Fibroblast of skin of abdomen (primary cell): ENCODE measurements at places on chromosomes 3 and 15.

GRCh38 chr3:186551387-186551786, 7.2 kb upstream of the CRYGS start:
- DNase-seq = no peak

DNA sequence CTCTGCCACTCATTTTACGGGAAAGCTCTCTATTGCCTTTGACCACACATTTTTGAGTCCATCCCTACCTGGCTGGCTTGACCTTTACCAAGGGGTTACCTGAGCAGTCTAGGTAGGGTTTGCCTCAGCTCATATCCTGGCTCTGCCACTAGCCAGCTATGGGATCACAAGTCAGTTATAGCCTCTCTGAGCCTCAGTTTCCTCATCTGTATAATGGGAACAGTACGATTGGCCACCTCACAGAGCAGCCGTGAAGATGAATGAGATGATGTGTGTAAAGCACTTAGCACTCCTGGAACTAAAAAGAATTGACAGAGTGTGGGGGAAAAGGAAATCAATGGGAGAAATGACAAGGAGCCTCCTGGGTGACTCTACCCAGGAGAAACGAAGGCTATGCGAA, 28.0 kb downstream of the SPATA12 start:
- DNase-seq = no peak

DNA sequence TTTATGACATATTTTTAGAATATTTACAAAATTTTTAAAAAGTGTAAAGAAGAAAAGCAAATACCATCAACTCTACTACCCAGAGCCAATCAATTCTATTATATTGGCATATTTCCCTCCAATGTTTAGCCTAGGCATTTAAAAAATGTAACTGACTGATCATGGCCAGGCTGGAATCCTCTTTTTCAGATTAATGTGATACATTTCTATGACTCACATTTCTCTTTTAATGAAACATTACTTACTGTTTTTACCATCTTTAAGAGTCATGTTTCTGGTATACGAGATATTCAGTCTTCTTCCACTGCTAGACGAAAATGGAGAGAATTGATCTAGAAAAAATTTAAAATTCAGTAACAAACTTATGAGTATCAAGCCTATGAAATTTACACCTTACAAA, 53.4 kb upstream of the DCUN1D1 start:
- peak; percentile 75 for DNase-seq

DNA sequence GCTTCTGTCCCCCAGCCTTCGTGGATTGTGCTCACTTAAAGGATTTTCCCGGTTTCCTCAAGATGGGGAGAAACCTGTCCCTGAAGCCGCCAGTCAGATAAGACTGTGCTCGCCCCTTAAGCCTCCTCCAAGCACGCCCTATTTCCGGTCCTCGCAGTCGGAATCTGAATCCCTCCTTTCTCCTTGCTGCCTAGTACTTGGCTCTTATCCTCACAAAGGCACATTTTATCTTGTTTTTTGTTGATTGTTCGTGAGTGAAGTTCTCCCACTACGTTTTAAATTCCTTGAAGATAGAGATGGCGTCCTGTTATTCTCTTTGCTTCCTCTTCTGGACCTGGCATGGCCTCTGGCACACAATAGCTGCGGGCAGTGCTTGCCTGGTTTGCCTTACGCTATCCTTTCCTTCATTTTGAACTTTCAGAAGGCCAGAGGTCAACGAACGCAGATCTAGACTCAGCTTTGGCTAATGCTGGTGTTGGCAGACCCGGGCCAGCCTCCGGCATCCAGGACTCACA, 1.7 kb downstream of the CLDN11 start:
- peak; percentile 57 for DNase-seq

- DNase-seq = peak; percentile 8
Measured at GRCh38 chr3:126394179-126394976, at the start of gene CFAP100. TSS of gene CFAP100 (plus strand) at chr3:126394909. CDS start at chr3:126396001, 1,092 bp downstream.

- DNase-seq = no peak
Measured at GRCh38 chr3:29285471-29286071, 4.7 kb downstream of the RBMS3 start.

- DNase-seq = no peak
Measured at GRCh38 chr3:156455839-156456238, 99.1 kb downstream of the SSR3 start.

DNA sequence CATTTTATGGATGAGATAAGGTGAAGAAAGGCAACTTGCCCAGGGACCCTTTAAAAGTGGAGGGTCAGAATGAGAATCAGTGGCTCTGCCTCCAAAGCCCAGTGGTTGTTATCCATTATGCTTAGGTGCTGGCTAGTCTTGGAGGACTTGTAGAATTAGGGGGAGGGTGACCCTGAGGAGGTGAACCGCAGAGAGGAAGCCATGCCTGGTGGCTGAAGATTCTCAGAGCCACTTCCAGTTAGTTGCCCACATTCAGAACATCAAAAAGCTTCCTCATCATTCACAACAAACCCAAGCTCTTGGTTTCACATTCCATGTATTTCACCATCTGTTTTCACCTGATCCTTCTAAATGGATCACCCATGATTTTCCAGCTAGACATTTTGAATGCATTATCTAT, 11.2 kb downstream of the EBLN2 start:
- no peak for DNase-seq

DNA sequence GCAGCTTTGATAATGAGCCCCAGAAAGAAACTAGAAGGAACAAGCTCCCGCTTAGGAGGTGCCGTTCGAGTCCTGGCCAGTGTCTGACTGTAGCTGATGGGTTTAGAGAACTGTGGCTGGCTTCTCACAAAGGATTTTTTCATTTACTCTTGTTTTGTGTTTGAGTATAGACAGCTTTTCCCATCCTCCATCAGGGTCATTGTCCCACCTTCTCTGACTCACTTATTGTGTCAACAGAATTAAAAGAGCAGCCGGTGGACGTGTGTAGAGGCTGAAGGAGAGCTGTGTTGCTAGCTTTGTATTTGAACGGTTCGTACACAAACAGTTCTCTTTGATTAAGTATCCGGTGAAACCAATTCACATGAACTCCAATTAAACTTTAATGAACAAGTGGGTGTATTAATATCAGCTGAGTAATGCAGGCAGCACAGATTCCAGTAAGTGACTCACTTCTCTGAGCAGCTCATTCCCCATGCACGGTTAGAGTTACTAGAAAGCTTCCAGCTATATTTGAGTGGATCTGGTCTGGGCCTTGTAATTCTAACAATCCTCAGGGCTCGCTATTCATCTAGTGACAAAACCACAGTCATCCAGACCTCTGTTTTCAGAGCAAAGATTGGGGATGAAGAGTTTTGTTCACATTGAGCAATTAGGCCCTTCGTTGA, 141.0 kb downstream of the LPP start:
- DNase-seq = peak; percentile 97

GRCh38 chr3:71285086-71285485, 298.4 kb downstream of the FOXP1 start:
- DNase-seq = peak; percentile 36

GRCh38 chr15:56040081-56041035, 46.9 kb upstream of the NEDD4 start:
- DNase-seq = peak; percentile 97

DNA sequence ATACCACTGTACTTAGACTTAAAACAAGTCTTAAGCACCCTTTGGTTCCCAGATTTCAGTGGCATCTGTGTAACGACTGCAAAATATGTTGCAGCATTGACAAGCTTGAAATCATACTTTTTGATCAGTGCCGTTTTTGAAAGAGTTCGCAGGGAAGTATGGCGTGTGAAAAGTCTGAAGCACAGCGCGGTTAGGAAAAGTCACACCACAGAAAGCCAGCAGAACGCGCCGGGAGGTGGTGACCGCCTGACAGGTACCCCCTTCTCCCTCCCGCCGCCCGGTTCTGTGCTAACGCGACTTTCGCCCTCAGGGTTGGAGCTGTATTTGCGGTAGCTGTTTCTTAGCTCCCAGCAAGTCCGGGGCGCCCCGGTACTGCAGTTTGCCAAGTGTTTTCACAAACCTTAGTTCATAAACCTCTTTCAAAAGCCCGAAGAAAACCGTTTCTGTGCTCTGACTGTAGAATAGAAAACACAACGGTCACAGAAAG, 481 bp upstream of the CRYBG3 start:
- no peak for DNase-seq

DNA sequence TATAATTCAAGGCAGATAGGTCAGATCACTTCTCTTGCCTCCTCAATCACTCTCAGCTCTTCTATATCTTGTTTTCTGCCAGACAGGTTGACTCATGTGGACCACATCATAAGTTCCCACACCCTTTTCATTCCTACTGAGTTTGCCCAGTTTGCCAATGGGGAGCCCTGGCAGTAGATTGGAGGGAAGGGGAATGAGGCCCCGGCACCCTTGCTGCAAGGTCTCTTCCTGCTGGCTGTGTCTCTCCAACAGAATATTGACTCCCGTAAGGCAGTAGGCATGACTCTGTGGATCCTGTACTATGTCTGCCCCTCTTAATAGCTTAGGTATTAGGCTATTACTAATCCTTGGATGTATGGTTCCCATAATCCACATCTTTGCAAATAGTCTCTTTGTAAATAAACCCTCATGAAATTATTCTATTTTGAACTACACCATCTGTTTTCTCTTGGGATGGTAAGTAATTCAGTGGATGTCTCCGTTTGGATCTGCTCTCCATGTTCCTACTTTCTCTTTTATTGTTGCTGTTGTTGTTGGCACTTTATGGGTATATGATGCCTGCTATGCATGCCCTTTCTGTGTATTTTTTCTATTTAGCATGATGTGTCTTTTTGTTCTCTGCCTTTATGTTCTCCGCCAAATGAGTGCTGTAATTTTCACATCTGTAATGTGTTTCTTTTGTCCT, 65.5 kb upstream of the DCBLD2 start:
- DNase-seq = no peak

DNA sequence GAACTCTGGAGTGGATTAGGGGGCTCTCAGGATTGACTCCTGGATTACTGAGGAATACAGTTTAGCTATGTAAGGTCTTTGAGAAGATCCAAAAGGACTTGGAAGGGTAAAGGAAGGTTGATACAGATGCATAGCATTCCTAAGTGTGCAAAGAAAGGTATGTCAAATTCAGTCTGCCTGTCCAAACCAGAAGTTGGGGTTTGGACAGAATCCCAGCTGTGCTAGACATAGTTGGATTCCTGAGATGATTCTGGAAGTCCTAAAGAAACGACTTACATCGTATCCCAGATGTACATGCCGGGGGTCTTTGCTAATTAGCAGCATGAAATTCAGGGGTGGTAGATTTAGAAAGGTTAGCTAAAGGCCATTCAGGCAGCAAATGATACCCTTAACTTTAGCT, 97.7 kb upstream of the TSPAN3 start:
- peak; percentile 93 for DNase-seq

DNA sequence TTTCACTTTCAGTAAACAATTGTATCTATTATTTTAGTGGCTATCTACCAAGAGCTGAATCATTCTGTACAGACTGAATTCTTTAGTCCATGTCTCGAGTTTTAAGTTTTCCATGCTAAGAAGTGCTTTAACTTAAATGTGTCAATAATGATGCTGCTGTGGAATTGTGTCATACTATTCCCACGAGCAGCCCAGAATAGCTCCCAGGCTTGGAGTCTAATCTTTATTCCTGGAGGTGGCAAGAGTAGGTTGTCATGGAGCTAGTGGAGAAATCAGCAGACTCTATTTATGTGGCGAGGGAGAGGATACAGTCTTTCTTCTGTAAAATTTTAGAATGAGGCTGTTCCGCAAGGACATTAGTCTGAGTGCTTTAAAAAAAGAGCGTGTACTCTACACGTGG, 207.2 kb downstream of the ROBO2 start:
- DNase-seq = peak; percentile 1

GRCh38 chr3:171307046-171307585, 153.1 kb downstream of the TNIK start:
- DNase-seq = peak; percentile 47

DNA sequence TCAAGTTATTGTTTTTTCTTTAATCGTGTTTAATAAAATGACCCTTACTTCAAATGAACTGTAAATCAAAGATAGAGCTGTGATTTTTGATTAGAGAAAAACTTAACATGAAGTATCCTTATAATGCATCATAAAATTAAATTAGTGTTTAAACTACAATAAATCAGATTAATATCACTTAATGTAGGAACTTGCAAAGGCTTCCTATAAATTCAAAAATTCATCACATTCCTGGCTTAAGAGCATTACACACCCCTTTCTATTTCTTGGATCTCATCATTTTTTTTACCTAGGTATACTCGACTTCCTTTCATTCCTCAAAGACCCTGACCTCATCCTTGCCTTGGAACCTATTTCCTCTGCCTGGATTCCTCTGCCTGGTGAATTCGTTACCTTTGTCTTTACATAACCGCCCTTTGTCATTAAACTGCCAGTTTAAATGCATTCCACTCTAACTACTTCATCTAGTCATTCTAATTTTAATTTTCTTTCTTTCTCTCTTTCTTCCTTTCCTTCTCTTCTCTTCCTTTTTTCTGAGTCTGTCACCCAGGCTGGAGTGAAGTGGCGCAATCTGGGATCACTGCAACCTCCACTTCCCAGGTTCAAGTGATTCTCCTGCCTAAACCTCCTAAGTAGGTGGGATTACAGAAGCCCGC, 1244.5 kb downstream of the OTOL1 start:
- DNase-seq = no peak

DNA sequence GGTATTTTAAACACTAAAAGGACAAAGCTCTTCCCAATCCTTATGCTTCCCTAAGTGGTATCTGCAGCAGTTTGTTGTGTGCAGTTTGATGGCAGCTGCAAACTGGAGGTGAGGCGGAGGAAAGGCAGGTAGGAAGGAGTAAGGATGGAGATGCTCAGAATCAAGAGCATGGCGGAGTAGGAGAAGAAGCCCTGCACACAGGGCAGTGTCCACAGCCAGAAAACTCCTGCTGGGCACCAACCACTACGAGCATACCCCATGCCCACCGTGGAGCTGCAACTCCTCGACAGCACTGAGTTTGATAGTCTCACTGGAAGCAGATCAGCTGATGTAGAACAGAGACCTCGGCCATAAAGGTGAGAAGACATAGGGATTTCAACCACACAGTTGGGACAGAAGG, 30.3 kb upstream of the ESYT3 start:
- DNase-seq = no peak

DNA sequence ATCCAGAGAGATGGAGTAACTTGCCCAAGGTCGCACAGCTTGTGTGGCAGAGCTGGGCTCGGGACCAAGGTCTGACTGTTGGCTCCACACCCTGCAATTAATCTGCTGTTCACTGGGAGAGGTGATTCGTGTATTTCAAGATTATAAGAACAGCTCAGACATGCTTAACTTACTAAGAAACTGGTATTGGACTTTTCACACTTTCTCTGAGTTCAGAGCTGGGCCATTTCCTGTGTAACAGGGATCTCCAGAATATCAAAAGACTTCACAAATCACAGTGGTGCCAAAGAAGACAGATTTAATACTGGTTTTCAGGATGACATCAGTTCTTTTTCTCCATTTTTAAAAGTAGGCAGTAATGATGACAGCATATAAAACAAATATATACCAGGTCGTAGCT, 156.8 kb upstream of the UBE2E1 start:
- DNase-seq = no peak
